ENCODE measurements at places on chromosomes 13 and 19.

DNA sequence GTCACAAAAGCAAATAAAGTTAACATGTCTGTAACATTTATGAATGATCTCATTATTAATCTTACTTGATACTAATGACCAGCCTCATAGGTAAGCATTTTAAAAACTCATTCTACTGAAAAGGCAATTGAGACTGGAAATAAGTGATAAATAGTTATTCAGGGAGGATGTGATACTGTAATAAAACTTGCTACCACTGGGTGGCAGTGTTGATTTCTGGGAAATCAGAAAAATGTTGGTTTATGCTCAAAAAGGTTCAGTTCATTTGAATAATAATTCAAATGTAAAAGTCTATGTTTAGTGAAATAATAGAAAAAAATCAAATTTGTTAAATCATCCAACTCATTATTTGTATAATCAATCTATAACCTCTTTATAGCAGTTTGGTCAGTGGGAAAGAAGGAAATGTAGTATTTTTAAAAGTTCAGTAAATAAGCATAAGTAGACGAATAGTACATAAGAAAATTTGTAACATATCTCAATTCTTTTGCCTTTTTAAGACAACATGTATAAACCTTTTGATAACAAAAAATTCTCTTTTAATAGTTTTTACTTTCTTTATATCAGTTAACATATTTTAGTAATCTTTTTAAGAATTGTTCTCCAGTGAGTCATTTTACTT, 9.6 kb downstream of the ABHD13 start:
- DNase-seq, result no peak

- DNase-seq, result peak; percentile 18
These were observed 232.5 kb downstream of the SLC7A1 start for GRCh38 chr13:29362849-29363604.

- DNase-seq, result no peak
These were observed 17.8 kb downstream of the TNFSF14 start for GRCh38 chr19:6651965-6652804.

GRCh38 chr19:46378268-46378667, 31.4 kb downstream of the PPP5C start:
- no peak for DNase-seq

DNA sequence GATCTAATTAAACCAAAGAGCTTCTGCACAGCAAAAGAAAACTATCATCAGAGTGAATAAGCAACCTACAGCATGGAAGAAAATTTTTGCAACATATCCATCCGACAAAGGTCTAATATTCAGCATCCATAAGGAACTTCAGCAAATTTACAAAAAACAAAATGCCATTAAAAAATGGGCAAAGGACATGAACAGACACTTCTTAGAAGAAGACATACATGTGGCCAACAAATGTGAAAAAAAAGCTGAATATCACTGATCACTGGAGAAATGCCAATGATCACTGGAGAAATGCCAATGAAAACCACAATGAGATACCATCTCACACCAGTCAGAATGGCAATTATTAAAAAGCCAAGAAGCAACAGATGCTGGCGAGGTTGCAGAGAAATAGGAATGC, 32.5 kb downstream of the ZNF582 start:
- DNase-seq, result no peak

DNA sequence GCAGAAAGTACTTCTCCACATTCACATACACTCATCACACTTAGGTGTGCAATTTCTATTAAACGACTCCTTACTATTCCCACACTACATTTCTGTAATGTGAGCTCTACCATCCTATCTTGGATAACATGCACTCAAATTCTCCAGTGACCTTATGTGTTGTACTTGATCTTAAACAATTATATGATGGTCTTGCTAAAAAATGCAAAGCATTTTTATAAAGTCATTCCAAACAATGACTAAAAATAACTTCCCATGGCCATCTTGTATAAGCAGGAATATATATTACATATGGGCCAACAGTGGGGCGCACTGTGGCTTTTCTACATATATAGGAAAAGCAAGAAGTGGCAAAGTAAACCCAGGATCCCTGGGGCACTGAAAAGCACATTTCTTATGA, 155.5 kb downstream of the FLT1 start:
- no peak for DNase-seq

GRCh38 chr19:35169221-35169995, 14.9 kb downstream of the FXYD5 start:
- peak; percentile 20 for DNase-seq

DNA sequence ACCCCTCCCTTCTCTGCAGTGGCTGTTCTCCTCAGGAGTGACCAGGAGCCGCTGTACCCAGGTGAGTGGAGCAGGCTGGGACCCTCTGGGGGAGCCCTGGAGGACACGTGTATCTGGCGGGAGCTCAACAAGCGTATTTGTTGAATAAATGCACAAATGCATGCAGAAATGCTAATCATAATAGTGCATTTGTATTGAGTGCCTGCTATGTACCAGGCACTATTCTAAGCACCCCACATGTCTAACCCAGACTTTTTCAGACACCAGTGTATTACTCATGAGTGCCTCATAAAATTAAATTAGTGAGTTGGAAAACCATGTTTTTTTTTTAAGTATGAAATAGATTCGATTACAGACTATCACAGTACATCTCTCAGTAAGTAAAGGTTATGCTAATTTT, 7.9 kb downstream of the HPN start:
- DNase-seq, result no peak

- DNase-seq, result no peak
These were observed 284.2 kb downstream of the TBC1D4 start for GRCh38 chr13:75197803-75198202.

GRCh38 chr19:21141787-21142464, at the start of gene ZNF431:
Gene ZNF431, plus strand, starts transcription at chr19:21142040. Its CDS starts 144 bp downstream, at chr19:21142184.
- DNase-seq, result peak; percentile 83

- DNase-seq, result no peak
These were observed 250.0 kb downstream of the RGCC start for GRCh38 chr13:41707194-41707821.

- DNase-seq, result no peak
These were observed 111.2 kb downstream of the KDM4B start for GRCh38 chr19:5080030-5080654.

DNA sequence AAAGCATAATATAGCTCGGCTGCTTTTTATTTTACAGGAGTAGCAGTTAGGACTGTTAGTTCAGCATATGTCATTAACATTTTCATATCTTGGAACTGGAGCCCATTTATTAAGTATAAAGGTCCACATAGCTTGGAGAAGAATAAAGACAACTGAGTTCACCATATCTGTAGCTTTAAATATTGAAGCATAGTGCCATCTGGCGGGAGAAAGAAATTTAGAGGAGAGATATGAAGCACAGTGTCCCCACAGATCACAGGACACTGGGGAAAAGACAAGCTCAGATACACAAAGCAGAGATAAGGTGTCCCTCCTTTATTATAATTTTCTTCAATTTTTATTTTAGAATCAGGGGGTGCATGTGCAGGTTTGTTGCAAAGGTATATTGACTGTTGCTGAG, 104.7 kb upstream of the FREM2 start:
- no peak for DNase-seq
